ENCODE measurements at places on chromosomes 4 and X. TPM values are rescaled to one million over a fixed set of nuclear protein-coding genes. Genes with fewer than 3 reads are reported as not detected.

DNA sequence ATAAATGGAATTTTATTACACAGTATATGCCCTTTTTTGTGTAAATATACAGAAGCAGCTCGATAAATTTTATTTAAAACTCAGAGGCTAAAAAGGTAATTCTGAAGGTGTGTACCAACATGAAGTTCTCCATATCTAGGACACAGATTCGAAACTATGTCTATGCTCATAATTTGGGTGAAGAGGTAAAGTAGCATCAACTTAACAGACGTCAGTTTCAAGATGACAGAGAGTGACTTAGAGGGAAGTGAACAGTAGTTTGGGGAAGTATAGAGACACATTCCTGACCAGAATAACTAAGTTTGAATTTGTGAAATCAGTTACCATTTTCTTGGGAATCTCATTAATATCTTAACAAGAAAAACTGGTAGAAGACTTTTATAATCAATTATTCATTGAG, 2493.3 kb downstream of the ARAP2 start:
- no peak for DNase-seq

- DNase-seq: no peak
These were observed 9.6 kb upstream of the DUSP9 start for GRCh38 chrX:153637121-153638040.

DNA sequence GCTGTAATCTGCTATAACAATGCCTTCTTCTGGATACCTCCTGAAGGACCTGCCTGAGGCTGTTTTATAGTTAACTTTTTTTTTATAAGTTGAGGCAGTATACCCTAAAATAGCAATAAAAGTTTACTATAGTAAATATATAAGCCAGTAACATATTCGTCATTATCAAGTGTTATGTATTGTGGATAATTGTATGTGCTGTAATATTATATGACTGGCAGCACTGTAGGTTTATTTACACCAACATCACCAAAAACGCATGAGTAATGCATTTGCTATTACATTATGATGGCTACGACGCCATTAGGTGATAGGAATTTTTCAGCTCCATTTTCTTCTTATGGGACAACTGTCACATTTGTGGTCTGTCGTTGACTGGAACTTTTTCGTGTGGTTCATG, 237.2 kb upstream of the PITX2 start:
- no peak for DNase-seq

DNA sequence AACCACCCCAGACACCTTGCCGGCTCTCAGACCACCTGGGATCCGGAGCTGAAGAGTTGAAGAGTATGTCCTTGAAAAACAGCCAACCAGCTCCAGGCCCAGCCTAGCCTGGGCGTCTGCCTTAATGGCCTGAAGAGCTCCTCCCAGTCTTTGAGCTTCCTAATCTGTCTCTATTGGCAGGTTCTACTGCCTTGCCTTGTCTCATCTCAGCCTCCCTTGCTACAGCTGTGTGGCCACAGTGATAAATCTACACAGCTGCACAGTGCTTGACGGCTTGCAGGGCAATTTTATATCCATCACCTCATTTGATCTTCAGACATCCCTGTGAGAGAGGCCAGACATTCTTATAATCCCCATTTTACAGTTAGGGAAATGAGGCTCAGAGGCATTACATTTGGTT, 19.9 kb downstream of the AWAT2 start:
- DNase-seq: no peak

DNA sequence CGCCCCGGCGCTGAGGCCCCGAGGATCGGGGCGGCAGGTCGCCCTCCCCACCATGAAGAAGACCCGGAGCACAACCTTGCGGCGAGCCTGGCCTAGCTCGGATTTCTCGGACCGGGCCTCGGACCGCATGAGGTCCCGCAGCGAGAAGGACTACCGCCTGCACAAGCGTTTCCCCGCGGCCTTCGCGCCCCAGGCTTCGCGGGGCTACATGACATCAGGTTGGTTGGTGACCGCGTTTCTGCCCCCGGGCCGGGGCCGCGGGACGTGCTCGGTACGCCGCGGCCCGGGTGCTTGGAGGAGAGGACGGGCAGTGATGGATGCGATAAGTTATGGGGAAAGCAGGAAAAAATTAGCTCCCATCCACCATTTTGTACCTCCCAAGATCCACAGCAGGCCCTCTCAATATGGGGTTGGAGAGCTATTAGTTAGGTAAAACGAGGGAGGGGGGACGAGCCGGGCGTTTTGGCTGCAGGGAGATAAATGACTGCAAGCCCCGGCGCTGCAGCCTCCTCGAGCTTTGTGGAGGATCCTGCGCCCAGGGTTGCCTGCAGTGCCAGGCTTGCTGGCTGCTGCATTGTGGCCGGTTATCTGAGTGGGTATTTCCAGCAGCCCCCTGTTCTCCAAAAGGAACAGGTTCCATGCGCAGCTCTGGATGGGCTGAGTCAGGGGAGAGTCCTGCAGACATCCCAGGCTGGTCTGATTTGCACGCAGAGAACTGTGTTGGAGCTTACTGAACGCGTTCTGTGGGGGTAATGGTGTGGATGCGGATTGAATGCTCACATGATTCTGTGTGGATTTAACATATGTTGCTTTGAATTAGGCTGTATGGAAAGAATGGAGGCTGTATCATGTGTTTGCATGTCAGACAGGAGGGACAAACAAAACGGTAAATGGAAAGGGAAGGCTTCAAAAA, 1.9 kb downstream of the STOX2 start:
- DNase-seq: no peak

GRCh38 chrX:37860721-37861120, 13.3 kb upstream of the DYNLT3 start:
- DNase-seq: no peak

DNA sequence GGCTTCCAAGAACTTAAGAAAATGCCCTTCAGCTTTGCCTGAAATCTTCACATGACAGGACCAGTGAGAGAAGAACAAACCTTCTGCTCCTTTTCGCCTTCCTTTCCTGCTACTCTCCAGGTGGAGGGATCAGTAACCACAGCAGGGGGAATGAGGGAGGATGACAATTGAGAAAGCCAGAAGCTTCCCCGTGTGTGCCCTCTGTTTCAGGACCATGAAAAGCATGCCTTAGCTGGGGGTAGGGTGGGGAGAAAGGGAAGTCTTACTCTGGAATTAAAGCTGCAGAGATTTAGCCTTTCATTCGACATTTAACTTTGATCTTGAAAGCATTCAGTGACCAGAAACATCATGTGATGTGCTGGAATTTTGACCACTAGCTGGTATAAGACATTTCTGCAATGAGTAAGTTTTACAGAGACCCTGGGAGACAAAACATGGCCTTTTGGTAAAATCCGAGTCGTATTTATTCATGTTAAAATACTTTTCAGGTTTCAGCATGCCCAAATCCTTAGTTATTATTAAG, 10.6 kb upstream of the PUDP start:
- no peak for DNase-seq

- no peak for DNase-seq
These were observed 151.2 kb upstream of the SLC4A4 start for GRCh38 chr4:71187404-71188155.

DNA sequence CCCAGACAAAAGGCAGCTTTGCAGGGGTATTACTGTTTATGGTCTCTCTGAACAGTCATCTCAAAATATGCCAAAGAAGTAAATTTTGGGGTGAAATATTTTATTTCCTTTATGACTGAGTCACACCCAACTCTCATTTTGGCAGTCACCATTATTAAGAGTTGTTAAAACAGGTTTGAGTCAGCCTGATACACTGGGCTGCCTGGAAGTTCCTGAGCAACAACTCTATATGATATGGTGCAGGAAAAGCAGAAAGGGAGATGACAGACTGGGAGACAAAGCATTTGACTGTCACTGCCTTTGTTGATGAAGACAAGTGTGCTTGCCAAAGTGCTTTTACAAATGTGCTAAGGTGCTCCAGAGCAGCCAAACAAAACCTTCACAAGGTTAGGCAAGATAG, 1263.5 kb downstream of the PCDH7 start:
- no peak for DNase-seq

DNA sequence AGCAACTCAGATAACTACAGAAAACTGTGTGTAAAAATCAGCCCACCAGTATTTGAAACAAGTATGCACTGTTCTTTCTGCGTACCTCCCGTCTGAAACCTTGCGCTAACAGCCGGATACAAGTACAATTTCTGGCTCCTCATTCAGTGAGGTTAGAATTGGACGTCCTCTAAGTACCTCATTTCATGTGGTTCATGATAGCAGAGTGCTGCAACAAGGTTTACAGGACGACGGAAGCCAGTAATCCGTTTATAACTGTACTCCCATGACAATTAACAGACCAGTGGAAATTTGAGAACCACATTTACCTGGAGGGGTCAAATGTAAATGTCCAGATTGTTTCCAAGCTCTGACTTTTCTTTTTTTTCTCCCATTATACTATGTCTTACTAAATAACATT, 52.9 kb upstream of the TENM3 start:
- no peak for DNase-seq

DNA sequence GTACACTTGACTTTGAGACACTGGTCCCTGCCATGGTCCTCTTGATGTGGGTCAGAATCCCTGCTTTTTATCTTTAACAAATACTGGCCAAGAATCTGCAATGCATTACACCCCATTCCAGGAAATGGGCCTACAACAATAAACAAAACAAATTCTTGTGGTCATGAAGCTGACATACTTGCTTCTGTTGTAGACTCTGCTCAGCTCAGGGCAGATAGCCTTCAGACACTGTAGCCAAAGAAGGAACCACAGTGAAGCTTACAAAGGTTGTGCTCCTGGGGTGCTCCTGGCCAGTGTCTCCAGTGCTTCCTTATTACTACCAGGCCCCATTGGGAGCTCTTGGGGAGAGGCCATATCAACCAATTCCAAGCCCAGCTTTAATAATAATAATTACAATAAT, 21.8 kb downstream of the KIAA1210 start:
- no peak for DNase-seq

GRCh38 chr4:72951147-72951546, 118.4 kb downstream of the COX18 start:
- DNase-seq: no peak

DNA sequence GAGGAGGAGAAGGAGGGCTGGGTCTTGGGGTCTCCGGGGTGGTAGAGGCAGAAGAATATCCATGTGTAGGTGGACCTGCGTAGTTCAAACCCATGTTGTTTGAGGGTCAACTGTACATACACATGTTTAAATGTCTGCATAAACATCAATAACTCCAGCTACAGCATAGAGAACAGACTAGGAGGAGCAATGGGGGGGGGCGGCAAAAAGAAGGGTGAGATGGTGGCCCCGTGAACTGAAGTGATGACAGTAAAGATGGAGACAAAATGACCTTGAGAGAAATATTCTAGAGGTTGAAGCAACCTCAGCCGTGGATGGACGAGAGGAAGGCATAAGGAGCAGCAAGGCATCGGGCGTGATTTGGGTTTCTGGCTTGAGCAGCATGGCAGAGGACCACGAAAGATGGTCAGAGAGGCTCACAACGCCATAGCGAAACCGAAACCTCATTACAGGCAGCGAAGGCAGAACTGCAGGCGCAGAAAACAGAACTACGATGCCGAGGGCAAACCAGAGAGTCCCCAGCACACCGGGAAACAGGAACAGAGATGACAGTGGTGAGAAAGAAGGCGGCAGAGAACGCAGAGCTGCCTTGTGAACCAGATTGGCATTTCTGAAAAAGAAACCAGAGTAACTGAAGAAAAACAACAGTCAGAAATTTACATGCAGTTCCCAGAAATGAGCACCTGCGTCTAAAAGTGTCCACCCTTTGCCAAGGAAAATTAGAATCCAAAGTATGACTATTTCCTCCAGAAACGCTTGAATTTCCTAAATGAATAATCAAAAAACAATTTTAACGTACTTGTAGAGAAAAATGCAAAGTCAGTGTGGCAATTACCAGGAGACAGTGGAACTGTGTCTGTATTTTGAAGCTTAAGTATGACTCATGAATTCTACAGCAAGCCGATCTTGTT, 50.3 kb upstream of the ENPP6 start:
- no peak for DNase-seq

GRCh38 chrX:72634331-72634730, 61.7 kb upstream of the HDAC8 start:
- no peak for DNase-seq

GRCh38 chr4:48906206-48907173, at the start of gene OCIAD2:
Gene OCIAD2, minus strand, starts transcription at chr4:48906774. Its CDS starts 2,225 bp downstream, at chr4:48904549.
- DNase-seq: no peak

GRCh38 chr4:182975806-182976205, 58.6 kb upstream of the DCTD start:
- no peak for DNase-seq

DNA sequence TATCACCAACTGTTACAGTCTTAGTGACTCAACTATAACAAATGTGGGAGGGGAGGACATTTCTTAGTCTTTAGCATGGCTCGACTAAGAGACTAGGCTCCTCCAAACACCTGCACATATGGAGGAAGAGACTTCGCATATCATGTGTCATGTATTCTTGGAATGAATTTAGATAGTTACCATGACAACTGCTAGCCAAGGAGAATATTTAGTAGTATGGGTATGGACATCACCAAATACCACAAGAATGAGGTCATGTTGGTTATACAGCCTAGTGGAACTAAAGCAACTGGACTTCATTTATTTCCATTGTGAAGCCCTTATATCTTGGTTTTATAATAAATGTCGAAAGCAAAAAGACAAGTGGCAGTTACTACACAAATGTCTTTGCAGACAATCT, 512.3 kb downstream of the CFAP47 start:
- no peak for DNase-seq

DNA sequence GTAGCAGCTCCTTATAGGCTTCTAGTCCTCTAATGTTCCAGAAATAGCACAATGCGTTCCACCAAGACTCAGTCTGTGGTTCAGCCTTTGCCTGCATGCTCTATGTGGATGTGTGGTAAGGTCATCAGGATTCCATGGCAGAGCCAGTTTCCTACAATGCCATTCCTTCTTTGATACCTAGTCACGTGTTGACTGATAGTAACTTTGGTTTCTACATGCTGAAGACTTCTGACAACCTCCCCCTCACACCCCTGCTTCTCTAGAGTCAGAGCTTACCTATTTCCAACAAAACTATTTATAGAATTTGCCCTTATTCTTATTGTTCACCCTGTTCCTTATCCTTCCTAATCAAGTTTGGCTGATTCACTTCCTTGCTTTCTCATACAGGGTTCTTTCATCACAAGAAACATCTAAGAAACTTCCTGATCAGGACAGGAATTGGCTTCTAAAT, 81.1 kb downstream of the CT47B1 start:
- no peak for DNase-seq

DNA sequence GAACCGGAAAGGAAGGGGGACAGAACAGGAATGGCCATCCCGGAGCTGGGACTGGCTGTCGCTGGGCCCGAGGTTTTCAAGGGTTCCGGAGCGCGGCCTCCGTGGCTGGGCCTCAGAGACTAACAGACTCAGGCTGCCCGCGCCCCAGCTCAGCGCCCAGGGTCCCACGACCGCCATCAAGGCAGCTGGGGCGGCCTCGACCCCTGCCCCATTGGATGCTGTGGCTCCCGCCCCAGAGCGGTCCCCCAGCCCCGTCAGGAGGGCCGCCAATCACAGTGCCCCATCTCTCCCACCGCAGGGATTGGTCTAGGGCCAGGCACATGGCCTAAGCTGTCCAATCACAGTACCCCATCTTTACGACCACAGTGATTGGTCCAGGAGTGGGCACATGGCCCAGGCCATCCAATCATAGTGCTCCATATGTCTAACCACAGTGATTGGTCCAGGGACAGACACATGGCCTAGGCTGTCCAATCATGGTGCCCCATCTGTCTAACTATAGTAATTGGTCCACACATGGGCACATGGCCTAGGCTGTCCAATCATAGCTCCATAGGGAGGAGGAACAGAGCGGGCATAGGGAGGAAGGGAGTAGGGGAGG, 105.3 kb upstream of the NKX1-1 start:
- DNase-seq: no peak

The MAP3K15 gene
- not detected for total RNA-seq

The VSIG4 gene
- 154 TPM for total RNA-seq

The HTRA3 gene
- 55.5 TPM for total RNA-seq

The SLC10A6 gene
- total RNA-seq: 12.0 TPM

The TCEANC gene
- 9.6 TPM for total RNA-seq
